ENCODE measurements at places on chromosomes 12 and 14. TPM values are rescaled to one million over a fixed set of nuclear protein-coding genes. Genes with fewer than 3 reads are reported as not detected.
A peak's percentile ranks its signal among the peaks of the same experiment; 100 is the strongest.

- H3K4me3 ChIP-seq: no peak overlapping the region
- no peak for DNase-seq
- no peaks in the 10 kb centered on the region for H3K4me1 ChIP-seq
- H3K27me3 ChIP-seq: peaks cover 13% of the 10 kb centered on the region
Observed at GRCh38 chr14:32601069-32601468, 272.0 kb downstream of the AKAP6 start.

- H3K4me1 ChIP-seq: no peaks in the 10 kb centered on the region
- H3K27me3 ChIP-seq: no peaks in the 10 kb centered on the region
- DNase-seq: no peak
- no peak overlapping the region for H3K27ac ChIP-seq
- no peaks in the 10 kb centered on the region for H3K36me3 ChIP-seq
Observed at GRCh38 chr14:39755269-39755878, 323.1 kb upstream of the FBXO33 start.

DNA sequence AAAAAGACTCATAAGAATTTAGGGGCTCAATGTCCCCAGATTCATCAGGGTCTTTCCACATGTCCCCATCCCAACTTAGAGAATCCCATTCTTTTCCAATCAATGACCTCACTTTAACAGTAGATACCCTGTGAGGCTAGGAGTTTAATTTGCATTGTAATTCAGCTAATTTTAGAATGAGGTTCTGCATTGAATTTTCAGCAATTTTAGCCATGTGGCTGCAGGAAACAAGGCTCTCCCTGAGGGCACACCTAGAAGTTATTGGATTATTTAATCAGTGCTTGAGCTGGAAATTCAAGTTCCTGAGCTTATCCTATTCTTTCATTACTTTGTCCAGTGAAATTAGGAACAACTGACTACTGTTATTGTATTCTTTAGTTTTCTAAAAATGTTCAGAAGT, 433.8 kb downstream of the ADAMTS20 start:
- no peaks in the 10 kb centered on the region for H3K36me3 ChIP-seq
- DNase-seq: no peak
- no peaks in the 10 kb centered on the region for H3K4me1 ChIP-seq
- H3K27me3 ChIP-seq: no peaks in the 10 kb centered on the region
- H3K27ac ChIP-seq: no peak overlapping the region

DNA sequence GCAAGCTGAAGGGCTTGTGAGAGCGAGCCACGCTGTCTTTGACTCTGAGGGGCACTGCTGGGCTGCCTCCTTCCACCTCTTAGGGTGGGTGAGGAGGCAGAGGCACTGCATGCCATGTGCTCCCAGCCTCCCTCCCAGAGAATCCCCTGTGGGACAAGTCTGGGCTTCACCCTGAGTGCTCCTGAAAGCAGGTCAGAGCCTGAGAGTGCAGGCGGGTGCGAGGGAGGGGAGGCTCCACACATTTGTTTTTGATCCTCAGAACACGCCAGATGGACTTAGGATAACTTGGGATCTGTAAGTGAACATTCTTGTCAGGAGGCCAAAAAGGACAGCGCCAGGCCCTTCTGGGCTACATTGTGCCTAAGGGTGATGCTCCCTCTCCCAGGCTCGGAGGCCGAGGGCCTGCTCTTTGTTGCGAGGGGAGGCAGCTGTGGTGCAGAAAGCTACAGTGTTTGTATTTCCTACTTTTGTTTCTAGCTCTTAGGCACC, 155.4 kb downstream of the TMX1 start:
- no peak overlapping the region for H3K27ac ChIP-seq
- peaks cover 2% of the 10 kb centered on the region for H3K36me3 ChIP-seq
- peaks cover 2% of the 10 kb centered on the region for H3K4me1 ChIP-seq
- H3K27me3 ChIP-seq: peaks cover 47% of the 10 kb centered on the region
- no peak for DNase-seq

DNA sequence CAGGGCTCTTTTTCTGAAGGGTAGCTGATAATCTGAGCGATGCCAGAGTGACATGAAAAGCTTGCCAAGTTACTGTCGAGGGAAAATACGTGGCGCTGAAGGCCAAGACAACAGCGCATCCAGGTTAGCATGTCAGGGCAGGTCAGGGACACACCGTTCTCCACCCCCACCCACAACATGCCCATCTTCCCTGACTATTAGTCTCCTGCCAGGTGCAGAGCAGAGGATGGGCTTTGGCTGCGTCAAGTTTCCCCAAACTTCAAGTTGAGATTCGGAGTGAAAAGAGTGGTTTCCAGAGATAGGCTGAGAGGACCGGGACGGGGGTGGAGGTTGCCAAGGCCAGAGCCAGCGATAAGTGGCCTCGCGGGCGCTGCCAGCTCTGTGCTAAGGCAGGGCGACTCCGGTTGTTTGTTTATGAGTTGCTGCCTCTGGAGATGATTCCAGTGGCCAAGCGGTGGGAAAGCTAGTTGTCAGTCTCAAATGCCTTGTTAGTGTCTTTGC, 1.7 kb downstream of the TRHDE start:
- H3K27me3 ChIP-seq: peaks cover 42% of the 10 kb centered on the region
- H3K4me3 ChIP-seq: no peak overlapping the region
- no peaks in the 10 kb centered on the region for H3K36me3 ChIP-seq

- no peaks in the 10 kb centered on the region for H3K36me3 ChIP-seq
- H3K4me1 ChIP-seq: no peaks in the 10 kb centered on the region
- no peaks in the 10 kb centered on the region for H3K27me3 ChIP-seq
- DNase-seq: no peak
Observed at GRCh38 chr12:80607361-80608135, 99.9 kb upstream of the MYF6 start.

- no peaks in the 10 kb centered on the region for H3K4me1 ChIP-seq
- no peaks in the 10 kb centered on the region for H3K36me3 ChIP-seq
- no peak for DNase-seq
- H3K27me3 ChIP-seq: no peaks in the 10 kb centered on the region
Observed at GRCh38 chr14:79581912-79582576, 629.3 kb downstream of the DIO2 start.

DNA sequence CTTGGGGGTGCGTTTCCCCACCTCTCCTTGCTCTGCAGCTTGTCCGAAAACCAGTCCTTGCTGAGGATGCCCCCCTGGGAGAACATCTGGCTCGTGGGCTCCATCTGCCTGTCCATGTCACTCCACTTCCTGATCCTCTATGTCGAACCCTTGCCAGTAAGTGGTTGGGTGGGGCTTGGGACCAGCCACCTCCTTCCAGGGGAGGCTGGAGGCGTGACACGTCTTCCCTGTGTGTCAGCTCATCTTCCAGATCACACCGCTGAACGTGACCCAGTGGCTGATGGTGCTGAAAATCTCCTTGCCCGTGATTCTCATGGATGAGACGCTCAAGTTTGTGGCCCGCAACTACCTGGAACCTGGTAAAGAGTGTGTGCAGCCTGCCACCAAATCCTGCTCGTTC, 57.5 kb downstream of the ANAPC7 start:
- no peak for DNase-seq
- H3K27ac ChIP-seq: peak overlapping the region; percentile 45
- peaks cover 17% of the 10 kb centered on the region for H3K4me1 ChIP-seq
- H3K4me3 ChIP-seq: peak overlapping the region; percentile 25
- no peaks in the 10 kb centered on the region for H3K27me3 ChIP-seq

- no peak overlapping the region for H3K4me3 ChIP-seq
- no peaks in the 10 kb centered on the region for H3K27me3 ChIP-seq
- H3K4me1 ChIP-seq: no peaks in the 10 kb centered on the region
Observed at GRCh38 chr14:35556548-35556947, 22.6 kb downstream of the INSM2 start.

DNA sequence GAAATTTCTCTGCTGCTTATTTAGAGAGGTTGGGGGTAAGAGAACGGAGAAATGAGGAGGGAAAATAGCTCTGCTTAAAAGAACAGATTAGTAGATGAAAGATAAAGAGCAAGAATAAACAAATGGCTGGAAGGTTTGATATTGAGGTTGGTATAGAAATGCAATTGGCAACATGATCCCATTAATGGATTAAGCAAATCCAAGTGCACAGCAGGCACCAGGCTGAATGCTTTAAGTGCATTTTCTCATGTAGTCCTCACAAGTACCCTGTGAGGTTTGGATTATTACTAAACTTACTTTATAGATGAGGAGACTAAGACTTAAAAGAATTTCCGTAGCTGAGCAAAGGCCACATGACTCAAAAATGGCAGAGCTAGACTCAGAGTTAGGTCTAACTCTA, 76.9 kb upstream of the ATF1 start:
- H3K4me1 ChIP-seq: peaks cover 7% of the 10 kb centered on the region
- H3K36me3 ChIP-seq: peaks cover 12% of the 10 kb centered on the region
- no peak for DNase-seq
- no peak overlapping the region for H3K4me3 ChIP-seq
- H3K27me3 ChIP-seq: no peaks in the 10 kb centered on the region

- DNase-seq: no peak
- H3K27me3 ChIP-seq: no peaks in the 10 kb centered on the region
- no peaks in the 10 kb centered on the region for H3K4me1 ChIP-seq
- no peaks in the 10 kb centered on the region for H3K36me3 ChIP-seq
- H3K27ac ChIP-seq: no peak overlapping the region
Observed at GRCh38 chr14:92890830-92891588, 31.9 kb upstream of the CHGA start.

DNA sequence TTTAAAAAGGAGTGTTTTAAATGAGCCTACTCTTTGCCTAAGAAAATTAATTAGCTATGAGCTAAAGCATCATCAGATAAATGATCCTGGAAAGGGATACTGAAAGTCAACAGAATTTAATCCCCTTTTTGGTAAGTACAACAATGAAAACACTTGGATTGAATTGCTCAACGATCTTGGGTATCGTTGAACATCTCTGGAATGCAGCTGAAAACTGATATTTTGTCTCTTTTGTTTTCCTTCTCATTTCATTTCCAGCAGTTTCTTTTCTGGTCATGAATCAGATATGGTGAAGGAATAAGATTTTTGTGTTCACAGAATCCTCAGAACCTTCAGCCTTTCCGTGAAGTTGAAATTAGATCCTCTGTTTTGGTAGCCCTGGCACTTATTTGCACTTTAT, 771.2 kb downstream of the FSCB start:
- no peak for DNase-seq
- no peaks in the 10 kb centered on the region for H3K36me3 ChIP-seq
- no peaks in the 10 kb centered on the region for H3K27me3 ChIP-seq
- no peak overlapping the region for H3K27ac ChIP-seq

DNA sequence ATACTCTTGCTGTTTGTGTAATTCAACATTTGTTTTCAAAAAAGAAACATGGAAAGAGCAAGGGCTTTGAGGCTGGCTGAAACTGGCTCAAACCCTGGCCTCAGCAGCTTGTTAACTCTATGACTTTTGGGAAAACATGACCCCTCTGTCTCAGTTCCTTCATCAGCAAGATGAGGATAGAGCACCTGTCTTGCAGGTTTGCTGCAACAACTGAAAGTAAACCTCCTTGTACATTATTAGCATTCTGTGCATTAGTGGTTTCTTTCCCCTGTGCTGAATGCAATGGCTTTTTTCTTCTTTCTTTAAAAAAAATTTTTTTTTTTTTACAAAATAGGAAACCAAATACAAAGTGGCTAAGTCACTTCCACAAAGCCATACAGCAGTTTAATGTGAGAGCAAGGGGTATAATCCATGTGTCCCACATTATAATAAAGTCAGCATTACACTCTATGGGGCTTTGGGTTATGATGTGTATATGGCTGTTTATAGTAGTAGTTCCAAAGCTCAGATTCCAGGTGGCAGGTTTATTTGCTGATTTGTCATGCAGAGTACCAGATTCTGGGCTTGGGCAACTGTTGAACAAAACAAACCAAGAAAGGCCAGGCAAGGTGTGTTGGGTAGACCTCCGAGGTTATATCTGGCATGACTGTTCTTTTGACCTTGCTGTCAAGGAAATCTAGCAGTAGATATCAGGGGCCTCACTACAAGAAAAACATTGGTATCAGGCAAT, 194.5 kb upstream of the CNOT2 start:
- no peak overlapping the region for H3K27ac ChIP-seq
- H3K4me3 ChIP-seq: no peak overlapping the region
- peaks cover 24% of the 10 kb centered on the region for H3K27me3 ChIP-seq
- no peaks in the 10 kb centered on the region for H3K36me3 ChIP-seq
- peaks cover 7% of the 10 kb centered on the region for H3K4me1 ChIP-seq

DNA sequence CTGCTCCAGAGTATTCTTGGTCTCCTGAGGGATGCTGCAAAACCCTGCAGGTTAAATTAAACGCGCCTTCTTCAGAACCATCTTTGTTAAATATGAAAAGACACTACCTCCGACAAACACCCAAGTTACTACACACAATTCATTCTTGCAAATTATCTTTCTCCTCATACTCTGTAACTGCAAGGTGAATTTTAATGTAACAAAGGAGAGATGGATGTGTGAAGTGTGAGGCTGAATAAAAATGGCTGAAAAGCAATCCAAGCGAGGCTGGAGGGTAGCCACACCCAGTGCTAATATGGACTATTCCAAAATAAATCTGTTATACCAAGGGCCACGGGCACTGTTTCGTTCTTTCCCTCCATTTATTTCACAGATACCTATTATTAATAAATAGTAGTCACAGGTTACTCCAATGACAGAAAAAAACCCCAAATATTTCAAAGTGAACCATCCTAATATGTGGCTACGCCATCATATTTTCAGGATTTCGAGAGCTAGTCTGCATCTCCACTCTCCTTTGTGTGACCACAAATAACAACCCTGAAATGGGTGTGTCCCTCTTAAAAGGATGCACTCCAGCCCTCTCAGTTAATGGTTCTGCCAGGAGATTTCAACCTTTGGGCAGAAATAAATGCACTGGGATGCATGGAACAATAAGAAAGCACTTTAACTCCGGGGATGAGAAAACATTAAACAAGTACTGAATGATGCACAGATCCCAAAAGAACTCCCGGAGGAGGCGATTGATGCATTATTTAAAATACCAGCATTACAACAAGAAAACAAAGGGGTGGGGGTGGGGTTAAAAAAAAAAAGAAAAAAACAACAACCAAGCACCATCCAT, 53.1 kb upstream of the CCDC175 start:
- no peak overlapping the region for H3K27ac ChIP-seq
- H3K27me3 ChIP-seq: peaks cover 65% of the 10 kb centered on the region
- peaks cover 4% of the 10 kb centered on the region for H3K36me3 ChIP-seq
- no peak overlapping the region for H3K4me3 ChIP-seq
- DNase-seq: no peak
- H3K4me1 ChIP-seq: peaks cover 2% of the 10 kb centered on the region

- peaks cover 20% of the 10 kb centered on the region for H3K4me1 ChIP-seq
- no peak overlapping the region for H3K4me3 ChIP-seq
- DNase-seq: no peak
- peak overlapping the region; percentile 81 for H3K27ac ChIP-seq
Observed at GRCh38 chr14:44982594-44982993, 20.6 kb downstream of the TOGARAM1 start.

TNFAIP2 gene
- total RNA-seq: 6.3 TPM

KRT72 gene
- total RNA-seq: 1.6 TPM

HEBP1 gene
- total RNA-seq: 10.8 TPM

KCNMB4 gene
- total RNA-seq: 0.75 TPM
